ENCODE measurements at places on chromosomes 5 and 9. TPM values are rescaled to one million over a fixed set of nuclear protein-coding genes. Genes with fewer than 3 reads are reported as not detected.

DAB2 gene
- 362 TPM for total RNA-seq

FST gene
- total RNA-seq = 0.34 TPM

SPINK13 gene
- total RNA-seq = not detected

STOML2 gene
- total RNA-seq = 137 TPM

MEGF10 gene
- total RNA-seq = 1.1 TPM

FOXD4L5 gene
- total RNA-seq = under 0.01 TPM

OBP2B gene
- total RNA-seq = not detected

RXRA gene
- 16.5 TPM for total RNA-seq
